ENCODE measurements at places on chromosomes 12 and 14.
A peak's percentile ranks its signal among the peaks of the same experiment; 100 is the strongest.

- no peak for DNase-seq
Observed at GRCh38 chr12:116406529-116406928, 129.0 kb upstream of the MED13L start.

DNA sequence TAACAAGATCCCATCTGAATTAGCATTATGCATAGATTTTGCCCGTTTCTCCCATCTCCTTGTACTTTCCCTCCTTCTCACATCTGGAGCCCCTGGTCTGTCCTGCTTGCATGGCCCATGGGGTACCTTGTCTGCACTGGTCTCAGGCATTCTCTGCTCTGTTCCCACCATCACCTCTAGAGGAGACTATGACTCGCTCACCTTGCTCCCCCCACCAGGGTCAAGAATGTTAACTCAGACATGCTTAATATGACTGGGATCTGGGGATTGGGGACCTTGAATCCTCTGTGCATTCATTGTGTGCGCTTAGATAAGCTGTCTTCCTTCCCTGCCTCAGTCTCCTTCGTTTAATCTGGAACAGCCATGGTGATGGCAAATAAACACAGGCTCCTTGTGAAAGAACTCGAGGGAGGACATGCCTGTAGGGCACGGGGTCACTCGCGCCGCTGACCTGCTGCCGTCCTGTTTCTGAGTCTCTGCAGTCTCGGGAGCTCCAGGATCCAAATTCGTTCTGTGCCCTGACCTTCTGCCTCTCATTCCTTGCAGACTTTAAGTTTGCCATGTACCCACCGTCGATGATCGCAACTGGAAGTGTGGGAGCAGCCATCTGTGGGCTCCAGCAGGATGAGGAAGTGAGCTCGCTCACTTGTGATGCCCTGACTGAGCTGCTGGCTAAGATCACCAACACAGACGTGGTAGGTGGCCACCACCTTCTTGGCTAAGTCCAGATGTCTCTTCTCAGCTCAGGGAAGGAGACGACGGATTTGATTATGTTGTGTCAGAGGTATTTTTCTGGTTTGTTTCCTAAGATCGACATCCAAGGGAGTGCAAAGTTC, 15.0 kb downstream of the CCND2 start:
- no peak for DNase-seq

DNA sequence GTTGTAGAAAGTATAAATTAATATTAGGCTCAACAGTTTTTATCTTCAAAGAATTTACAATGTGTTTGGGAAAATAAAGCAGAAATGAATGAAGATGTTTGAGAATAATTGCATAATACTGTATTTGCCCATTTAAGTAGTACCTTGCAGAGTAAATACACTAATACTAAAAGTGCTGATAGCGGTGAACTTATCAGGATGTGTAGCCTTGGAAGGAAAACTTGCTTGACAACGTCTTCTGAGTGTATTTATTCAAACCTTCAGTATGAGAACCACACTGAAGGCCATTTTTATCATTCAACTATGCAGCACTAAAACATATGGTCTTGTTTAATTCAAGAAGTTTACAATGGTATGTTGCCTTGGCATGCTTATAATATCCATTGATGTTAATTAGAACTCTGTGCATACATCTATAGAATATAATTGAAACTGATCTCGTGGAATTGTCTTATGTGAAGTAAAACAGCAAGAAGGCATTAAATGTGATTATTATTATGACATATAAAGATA, 41.3 kb downstream of the MSRB3 start:
- DNase-seq: no peak

GRCh38 chr12:73460212-73460611, 1077.4 kb upstream of the ATXN7L3B start:
- DNase-seq: no peak

- DNase-seq: no peak
Observed at GRCh38 chr12:99045158-99045557, 400.1 kb downstream of the APAF1 start.

GRCh38 chr14:80504781-80505180, 293.5 kb upstream of the DIO2 start:
- no peak for DNase-seq

GRCh38 chr14:68637106-68638021, 155.5 kb downstream of the ZFP36L1 start:
- DNase-seq: no peak

DNA sequence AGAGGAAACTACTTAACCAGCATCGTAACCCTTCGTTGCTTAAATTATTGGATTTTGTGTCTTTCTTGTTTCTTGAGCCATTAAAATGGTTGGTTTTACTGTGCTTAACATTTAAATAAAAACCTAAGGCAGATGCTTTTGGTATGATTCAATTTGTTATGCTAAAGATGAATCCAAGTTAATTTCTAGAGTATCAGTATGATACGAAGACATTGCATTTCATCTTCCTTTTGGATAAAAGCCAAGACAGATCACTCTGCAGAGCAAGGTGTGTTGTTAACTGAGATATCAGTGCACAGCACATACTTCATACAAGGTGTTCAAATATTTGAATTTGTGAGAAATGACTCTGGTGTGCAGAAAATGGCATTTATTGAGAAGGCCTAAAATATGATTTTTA, 480.5 kb downstream of the PCNX1 start:
- no peak for DNase-seq

DNA sequence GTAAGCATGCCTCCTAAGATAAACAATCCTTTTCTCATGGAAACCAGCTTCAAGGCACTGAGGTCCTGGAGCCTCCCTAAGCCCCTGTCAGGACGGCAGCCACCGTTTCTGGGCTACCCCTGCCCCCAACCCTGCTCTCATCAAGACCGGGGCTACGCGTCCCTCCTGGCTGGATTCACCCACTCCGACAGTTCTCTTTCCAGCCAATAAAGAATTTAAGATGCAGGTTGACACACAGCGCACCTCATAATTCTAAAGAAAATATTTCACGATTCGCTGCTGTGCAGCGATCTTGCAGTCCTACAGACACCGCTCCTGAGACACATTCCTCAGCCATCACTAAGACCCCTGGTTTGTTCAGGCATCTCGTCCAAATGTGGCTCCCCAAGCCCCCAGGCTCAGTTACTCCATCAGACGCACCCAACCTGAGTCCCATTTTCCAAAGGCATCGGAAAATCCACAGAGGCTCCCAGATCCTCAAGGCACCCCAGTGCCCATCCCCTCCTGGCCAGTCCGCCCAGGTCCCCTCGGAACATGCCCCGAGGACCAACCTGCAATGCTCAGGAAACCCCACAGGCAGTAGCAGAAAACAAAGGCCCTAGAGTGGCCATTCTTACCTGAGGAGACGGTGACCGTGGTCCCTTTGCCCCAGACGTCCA, 336.3 kb downstream of the TMEM121 start:
- DNase-seq: no peak

GRCh38 chr14:57461777-57462320, 31.8 kb downstream of the CCDC198 start:
- DNase-seq: no peak

DNA sequence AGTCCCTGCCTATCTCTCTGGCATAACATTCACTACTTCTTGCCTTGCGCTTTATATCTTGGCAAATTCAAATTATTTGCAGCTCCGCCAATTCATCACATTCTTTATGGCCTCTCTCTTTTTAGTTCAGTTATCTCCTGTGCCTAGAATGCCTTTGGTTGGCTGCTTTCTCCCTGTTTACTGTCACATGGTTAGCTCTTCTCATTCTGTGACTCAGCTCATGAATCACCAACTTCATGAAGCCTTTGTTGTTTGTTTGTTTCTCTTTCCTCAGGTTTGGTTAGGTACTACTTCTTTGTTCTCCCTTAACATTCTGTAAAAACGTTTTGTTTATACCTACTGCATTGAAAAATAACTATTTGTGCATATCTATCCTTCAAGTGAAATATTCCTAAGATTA, 376.5 kb upstream of the GARIN6 start:
- no peak for DNase-seq

DNA sequence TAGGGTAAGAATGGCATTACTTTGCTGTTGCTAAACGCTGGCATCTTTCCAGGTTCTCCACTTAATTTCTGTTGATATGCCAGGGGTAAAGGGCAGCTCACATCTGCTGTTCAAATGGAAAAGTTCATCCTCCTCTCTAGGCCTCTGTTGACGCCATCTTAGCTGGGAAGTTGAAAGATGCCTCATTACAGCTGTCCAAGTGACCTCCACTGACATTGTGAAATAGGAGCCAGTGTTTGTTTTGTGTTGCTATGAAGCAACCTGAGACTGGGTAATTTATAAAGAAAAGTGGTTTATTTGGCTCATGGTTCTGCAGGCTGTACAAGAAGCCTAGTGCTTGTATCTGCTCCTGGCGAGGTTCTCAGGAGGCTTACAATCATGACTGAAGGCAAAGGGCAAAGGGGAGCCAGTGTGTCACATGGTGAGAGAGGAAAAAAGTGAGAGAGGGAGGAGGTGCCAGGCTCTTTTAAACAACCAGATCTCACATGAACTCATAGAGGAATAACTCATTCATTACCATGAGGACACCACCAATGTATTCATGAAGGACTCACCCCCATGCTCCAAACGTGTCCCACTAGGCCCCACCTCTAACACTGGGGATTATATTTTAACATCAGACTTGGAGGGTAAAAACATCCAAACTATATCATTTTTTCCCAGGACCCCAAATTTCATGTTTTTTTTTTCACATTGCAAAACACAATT, 3.2 kb upstream of the ADAM21 start:
- DNase-seq: no peak

DNA sequence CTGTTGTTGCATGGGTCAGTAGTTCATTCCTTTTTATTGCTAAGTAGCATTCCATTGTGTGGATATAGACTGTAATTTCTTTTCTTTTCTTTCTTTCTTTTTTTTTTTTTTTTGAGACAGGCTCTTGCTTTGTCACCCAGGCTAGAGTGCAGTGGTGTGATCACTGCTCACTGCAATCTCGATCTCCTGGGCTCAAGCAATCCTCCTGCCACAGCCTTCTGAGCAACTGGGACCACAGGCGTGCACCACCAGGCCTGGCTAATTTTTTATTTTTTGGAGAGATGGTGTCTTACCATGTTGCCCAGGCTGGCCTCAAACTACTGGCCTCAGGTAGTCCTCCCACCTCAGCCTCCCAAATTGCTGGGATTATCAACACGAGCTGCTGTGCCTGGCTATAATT, 5.2 kb downstream of the ATP6V0A2 start:
- no peak for DNase-seq

DNA sequence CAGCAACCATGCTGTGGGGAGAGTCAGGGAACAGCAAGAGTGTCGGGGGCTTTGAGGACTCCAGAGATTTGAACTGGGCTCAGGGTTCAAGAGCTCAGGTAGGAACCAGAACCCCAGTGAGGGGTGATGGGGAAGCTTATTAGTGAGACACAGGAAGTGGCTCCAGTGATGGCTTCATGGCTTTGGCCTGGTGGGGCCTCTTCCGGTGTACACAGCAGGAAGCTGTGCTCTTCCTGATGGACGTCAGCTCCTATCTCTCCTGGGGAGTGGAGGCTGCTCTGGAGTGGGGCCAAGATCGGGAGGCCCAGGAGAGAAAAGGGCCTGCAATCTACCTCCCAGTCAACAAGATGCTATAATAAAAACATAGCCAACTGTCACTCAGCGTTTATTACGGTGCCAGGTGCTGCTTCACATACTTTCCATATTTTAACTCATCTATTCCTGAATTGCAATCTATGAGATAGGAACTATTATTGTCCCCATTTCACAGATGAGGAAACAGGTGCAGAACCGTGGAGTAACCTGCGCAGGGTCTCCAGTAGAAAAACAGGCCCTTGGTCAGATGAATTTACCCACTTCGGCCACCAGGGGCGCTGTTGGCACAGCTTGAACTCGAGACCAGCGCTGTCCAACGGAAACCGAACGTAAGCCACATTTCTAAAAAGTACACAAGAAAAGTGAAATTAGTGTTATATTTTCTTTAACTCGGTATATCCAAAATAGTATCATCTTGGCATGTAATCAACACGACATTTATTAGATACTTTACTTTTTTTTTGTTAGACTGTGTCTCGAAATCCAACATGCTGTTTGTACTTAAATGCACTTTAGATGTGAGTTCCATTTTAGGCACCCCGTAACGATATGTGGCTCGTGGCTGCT, 63.6 kb upstream of the DLK1 start:
- peak; percentile 17 for DNase-seq

DNA sequence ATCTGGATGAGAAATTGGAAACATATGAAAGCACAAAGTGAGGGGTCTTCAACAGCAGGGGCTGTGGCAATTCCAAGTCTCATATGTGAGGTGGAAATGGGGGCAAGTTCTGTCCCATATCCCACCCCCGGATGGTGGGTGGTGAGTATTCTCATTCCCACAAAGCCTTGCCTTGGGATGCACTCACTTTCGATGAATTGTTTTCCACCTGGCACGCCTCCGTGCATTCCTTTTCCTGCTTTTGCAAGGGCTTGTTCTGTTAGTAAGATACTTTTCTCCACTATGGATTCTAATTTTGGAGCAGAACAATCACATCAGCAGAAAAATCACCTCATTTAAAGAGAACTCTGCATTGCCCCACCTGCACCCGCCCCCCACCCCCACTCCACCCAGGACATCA, 3.1 kb downstream of the LACRT start:
- no peak for DNase-seq

- no peak for DNase-seq
Observed at GRCh38 chr12:50785406-50786001, 21.6 kb downstream of the ATF1 start.

DNA sequence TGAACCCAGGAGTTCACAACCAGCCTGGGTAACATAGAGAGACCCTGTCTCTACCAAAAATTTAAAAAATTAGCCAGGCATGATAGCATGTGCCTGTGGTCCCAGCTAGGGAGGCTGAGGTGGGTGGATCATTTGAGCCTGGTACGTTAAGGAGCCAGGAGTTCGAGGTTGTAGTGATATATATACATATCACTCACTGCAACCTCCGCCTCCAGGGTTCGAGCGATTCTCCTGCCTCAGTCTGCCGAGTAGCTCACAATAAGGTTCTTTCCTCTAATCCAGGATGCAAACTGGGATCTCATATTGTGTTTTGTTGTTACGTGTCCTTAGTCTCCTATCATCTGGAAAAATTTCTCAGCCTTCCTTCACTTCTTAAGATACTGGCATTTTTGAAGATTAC, 24.0 kb upstream of the GSC start:
- DNase-seq: no peak

GRCh38 chr12:3750616-3751015, 2.3 kb downstream of the CRACR2A start:
- no peak for DNase-seq

DNA sequence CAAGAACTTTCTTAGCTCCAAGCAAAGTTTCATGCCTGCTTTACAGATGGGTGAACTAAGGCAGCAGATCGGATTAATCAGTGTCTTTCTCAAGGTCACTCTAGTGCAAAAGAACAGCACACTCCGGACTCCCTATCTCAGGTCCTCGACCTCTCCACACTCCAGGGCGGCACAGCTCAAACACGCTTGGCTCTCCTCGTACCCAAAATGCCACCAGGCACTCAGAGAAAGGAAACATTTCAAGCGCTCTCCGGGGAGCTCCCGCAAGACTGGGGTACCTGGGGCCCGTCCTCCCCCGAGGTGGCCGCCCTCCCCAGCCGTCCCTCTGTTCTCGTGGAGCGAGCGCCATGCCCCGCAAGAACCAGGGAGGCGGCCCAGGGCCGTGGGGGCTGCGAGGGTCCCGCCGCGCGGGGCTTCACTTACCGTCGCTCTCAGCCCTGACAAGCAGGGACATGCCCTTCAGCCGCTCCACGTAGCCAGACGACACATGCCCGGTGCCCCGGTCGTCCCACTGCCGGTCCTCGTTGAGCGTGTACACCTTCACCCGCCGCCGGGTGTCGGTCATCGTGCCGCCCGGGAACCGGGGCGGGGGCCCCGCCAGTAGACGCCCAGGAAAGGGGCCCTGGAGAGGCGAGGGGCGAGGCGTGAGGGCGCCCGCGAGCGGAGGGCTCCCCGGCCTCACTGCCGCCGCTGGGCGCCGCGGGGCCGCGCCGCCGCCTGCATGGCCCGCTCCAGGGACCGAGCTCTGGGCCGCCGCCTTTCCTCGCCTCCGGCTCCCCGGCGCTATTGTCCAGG, 830 bp downstream of the PPP4R3A start:
- peak; percentile 13 for DNase-seq
